ENCODE measurements at places on chromosomes 4 and X. TPM values are rescaled to one million over a fixed set of nuclear protein-coding genes. Genes with fewer than 3 reads are reported as not detected.

Gene SLC6A14
- total RNA-seq, result not detected

Gene ZBTB49
- 8.6 TPM for total RNA-seq

Gene HMGN5
- total RNA-seq, result 0.41 TPM

Gene IBSP
- not detected for total RNA-seq

Gene ZNF185
- 2.4 TPM for total RNA-seq

Gene ZXDA
- total RNA-seq, result 25.3 TPM

Gene DNAJB14
- 97.4 TPM for total RNA-seq

Gene SPANXA2
- total RNA-seq, result not detected
